ENCODE measurements at places on chromosomes 13 and 19.

DNA sequence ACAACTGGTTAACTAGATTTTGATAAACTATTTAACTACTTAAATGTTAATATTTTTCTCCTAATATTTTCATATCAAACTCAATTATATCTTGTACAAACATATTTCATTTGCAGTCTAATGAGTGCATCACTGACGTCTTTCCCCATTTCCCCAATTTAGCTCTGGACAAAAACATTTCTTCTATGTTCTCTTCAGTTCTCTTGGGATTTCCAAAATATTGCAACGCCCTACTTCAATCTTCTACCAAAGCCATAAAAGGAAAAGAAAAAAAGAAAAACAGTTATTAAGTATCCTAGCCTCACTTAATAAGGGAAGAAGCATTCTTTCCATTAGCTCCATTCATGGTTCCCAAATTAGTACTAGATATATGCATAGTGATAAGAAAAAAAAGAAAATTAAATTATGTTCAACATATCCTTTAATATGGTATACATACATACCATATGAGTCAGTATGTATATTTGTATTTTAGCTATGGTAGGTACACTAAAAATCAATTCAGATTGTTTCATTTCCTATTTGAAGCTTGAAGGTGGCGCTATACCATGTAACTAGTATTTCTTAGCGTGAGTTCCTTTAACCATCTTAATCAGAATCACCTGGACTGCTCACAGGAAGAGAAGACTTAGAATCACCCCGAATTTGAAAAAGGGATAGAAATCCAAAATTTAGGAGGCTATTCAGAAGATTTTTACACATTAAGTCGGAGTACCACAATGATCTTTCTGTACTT, 9.9 kb downstream of the FBXL3 start:
- no peak for DNase-seq

DNA sequence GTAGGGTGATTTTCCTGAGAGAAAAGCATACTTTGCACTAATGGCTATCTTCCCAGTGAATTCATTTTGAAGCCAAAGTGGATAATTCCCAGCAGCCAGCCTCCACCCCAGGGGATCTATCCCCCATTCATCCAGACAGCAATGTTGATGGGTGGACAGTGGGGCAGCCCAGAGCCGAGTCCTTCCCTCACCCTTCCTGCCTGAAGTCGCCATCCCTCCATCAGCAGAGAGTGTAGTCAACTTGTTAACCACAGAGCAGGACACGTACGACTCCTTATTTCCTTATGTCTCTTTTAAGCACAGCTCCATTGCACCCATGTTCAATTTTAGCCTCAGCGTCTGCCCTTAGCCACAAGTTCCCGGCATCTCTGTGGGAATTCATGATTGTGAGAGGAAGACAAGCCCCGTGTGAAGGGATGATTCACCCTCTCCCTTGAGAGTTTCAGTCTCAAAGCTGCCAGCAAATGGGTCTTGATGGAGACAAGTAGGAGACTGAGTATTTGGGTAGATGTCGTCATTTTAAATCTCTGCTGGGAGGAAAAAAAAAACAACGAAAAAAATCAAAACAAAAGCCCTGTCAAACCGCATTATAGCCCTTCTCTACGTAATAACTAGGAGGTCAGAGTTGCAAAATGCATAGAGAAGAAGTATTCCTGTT, 58.3 kb upstream of the MEDAG start:
- no peak for DNase-seq

DNA sequence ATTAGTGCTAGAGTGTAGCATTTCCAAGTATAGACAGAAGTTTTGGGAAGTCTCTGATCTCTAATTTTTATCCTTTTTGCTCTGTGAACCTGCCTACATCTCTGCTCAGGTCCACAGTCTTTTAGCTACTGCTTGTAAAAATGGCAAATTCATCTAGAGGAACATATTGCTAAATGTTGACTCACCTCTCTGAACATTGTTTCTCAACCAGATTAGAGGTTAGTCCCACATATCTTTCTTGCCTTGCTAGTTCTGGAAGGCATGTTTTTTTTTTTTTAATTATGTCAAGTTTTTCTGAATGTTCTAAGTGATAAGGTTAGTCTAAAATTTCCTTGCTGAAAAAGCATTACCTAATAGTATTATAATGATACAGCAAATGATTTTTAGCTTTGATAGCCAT, 2889.6 kb upstream of the PCDH20 start:
- DNase-seq, result no peak

- DNase-seq, result peak; percentile 78
These were observed 18.0 kb upstream of the PNMA8B start for GRCh38 chr19:46513461-46514236.

DNA sequence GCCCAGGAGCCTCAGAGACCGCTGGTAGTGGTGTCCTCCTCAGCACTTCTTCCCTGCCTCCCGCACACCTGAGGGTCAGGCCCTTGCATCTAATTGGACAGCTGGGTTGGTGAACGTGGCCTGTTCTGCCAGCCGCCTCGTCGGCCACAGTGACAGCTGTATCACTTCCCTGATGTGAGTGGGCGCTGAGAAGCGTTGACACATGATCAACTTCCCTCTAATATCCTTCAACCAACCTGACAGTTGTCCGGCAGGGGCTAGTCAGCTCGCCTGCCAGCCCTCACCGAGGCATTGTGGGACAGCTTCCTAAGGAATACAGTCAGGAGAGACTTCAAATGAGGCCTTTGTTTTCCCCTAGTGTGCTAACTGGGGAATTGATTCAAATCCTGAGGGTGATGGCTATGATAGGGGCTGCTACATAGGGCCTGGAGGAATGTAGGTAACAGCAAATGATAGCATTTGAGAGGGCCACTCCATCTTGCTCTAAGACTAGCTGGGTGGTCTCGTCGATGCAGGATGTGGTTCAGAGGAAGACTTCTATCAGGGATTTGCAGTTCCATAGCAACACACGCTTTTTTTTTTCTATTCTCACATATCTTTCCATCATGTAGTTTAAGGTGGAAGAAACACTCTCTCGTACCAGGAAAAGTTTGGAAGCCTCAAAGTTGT, 230.8 kb downstream of the TSHZ3 start:
- DNase-seq, result no peak

GRCh38 chr19:15962319-15962718, 13.5 kb downstream of the OR10H4 start:
- no peak for DNase-seq

DNA sequence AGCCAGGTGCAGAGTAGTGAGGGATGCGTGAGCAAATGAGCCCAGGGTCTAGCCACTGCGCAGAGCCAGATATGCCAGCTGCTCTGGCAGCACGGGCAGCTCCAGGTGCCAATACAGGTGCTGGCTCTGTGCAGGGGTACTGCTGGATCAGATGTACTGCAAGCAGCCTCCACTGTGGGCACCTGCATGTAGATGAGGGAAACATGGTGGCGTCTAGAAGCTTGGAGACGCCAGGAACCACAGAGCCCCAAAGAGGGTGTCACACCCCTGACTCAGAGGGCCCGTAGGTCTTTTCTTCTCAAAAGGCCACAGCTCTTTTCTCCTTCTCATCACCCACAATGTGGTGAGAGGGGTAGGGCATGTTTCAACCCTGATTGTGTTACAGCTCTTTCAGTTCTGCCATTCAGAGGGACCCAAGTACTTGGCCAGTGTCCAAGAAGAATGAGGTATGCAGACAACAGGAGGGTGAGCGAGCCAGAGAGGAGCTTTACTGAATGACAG, 244.4 kb upstream of the SLITRK1 start:
- no peak for DNase-seq

- DNase-seq, result no peak
These were observed 1.4 kb upstream of the FDX2 start for GRCh38 chr19:10317045-10317856.

- no peak for DNase-seq
These were observed 171.7 kb upstream of the MAB21L1 start for GRCh38 chr13:35648201-35648600.

DNA sequence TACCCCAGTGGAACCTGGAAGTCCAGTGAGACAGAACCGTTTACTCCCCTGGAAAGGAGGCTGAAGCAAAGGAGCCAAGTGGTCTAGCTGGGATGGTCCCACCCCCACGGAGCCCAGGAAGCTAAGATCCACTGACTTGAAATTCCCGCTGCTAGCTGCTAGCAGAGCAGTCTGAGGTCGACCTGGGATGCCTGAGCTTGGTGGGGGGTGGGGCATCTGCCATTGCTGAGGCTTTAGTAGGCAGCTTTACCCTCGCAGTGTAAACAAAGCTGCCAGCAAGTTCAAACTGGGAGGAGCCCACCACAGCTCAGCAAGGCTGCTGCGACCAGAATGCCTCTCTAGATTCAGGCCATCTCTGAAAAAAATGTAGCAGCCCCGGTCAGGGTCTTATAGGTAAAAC, 437.0 kb downstream of the SUCLA2 start:
- DNase-seq, result no peak

DNA sequence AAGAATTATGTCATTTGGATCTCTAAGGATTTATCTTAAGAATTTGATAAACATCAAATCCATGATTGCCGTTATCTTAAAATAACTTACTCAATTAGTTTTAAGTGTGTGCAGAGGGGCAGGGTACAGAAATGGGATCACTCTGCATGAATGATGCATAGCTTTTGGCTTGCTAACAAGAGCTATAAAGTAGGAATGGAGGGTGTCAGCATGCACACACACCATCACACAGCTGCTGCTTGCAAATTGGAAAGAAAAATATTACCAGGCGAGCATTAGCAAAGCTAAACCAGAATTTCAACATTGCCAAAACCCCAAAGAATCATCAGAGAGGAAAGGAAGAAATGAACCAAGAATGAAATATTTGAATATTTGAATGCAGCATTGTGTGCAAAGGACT, 580.6 kb downstream of the LMO7 start:
- no peak for DNase-seq

DNA sequence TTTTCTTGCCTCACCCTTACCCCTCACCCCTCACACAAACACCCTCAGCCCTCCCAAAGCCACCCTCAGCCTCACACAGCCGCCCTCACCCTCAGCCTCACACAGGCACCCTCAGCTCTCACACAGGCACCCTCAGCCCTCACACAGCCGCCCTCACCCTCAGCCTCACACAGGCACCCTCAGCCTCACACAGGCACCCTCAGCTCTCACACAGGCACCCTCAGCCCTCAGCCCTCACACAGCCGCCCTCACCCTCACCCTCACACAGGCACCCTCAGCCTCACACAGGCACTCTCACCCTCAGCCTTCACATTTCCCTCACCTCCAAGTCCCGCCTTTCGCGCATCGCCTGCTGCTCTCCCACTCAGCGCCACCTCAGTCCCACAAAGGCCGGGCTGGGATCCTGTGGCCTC, 287 bp upstream of the ZSCAN22 start:
- DNase-seq, result no peak

- DNase-seq, result no peak
These were observed 17.1 kb downstream of the NWD1 start for GRCh38 chr19:16736709-16737108.

DNA sequence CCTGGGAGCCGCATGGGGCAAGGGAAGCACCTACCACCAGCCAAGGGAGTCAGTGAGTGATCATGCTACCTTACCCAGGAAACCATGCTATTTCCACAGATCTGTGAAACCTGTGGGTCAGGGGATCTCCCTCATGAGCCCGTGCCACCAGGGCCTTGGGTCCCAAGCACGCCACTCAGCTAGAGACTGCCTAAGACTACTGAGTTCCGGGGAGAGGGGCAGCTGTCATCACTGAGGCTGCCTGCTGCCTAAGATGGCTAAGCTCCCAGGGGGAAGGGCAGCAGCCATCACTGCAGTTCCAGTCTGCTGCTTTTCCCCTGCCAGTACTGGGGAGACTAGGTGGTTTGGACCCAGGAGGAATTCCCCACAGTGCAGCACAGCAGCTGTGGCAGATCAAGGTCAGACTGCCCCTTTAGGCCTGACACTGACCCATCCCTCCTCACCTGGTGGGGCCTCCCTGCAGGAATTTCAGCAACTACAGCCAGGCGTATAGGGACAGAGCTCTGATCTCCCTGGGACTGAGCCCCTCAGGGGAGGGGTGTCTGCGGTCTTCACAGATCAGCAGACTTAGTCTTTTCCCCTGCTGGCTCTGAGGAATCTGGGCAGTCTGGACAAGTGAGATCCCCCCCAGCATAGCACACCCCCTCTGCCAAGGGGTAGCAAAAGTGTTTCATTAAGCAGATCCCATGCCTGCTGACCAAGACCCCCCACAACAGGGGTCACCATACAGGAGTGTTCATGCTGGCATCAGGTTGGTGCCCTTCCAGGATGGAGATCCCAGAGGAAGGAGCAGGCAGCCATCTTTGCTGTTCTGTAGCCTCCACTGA, 26.9 kb downstream of the VSTM2B start:
- DNase-seq, result no peak

DNA sequence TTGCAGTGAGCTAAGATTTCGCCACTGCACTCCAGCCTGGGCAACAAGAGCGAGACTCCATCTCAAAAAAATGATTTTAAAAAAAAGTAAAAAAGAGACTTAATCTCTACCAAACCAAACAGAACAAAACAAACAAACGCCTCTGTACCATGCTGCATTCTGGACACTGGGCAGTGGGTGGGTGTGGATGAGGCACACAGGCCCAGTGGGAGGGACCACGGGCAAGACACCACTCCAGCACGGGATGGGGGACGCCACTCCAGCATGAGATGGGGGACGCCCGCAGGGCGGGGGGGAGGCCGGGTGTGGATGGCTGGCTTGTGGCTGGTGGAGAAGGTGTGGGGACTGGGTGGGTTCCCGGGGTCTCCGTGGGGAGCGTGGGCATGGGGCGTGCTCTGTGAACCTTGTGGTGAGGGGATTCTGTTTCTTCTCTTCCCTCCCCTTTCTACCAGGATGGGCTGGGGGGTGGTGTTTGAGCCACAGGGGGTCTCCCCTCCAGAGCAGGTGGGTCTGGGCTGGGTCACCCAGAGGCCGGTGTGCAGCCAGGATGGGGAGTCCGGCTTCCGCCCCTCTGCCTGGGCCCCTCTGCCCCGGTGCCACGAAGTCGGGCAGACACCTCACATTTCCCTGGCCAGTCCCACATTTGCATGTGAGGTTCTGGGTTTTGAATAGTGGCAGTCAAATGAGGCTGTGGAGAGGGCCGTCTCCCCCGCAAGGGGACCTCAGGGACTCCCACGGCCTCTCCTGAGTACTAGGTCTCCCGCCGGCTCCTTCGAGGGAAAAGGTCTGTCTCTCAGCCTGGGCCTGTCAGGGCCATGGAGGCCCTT, 23.9 kb upstream of the MATK start:
- DNase-seq, result no peak

GRCh38 chr19:1267477-1268225, 1.5 kb upstream of the CIRBP start:
- no peak for DNase-seq

GRCh38 chr13:94330552-94331071, 148.9 kb downstream of the DCT start:
- no peak for DNase-seq

- DNase-seq, result no peak
These were observed 6.7 kb downstream of the LONP1 start for GRCh38 chr19:5713228-5713627.

Data from colonic mucosa (tissue), 4 donors.